Renal cortex interstitium (tissue), 15 donors: ENCODE measurements at places on chromosomes 2 and 18. TPM values are rescaled to one million over a fixed set of nuclear protein-coding genes. Genes with fewer than 3 reads are reported as not detected.

Gene SPDYA
- 2.1 TPM for polyA plus RNA-seq

Gene RSAD2
- polyA plus RNA-seq = 3.9 TPM

Gene ANKRD30B
- polyA plus RNA-seq = 0.08 TPM

Gene TRPM8
- polyA plus RNA-seq = 0.56 TPM

Gene C2orf81
- polyA plus RNA-seq = 9.6 TPM

Gene TMEM237
- 50.6 TPM for polyA plus RNA-seq

Gene PROKR1
- polyA plus RNA-seq = 0.64 TPM

Gene OSR1
- polyA plus RNA-seq = 7.1 TPM

Gene MFSD2B
- polyA plus RNA-seq = 3.4 TPM
